Activated CD4-positive, alpha-beta memory T cell treated with anti-CD3 and anti-CD28 coated beads for 36 hours (primary cell): ENCODE measurements at places on chromosomes 3 and 15.

- DNase-seq, result no peak
These were observed 41.5 kb downstream of the RBP2 start for GRCh38 chr3:139434764-139435307.

- DNase-seq, result no peak
These were observed 112.5 kb upstream of the BNIP2 start for GRCh38 chr15:59801649-59802048.

GRCh38 chr3:157549498-157549897 lies 46.3 kb upstream of the VEPH1 start:
- DNase-seq, result no peak

DNA sequence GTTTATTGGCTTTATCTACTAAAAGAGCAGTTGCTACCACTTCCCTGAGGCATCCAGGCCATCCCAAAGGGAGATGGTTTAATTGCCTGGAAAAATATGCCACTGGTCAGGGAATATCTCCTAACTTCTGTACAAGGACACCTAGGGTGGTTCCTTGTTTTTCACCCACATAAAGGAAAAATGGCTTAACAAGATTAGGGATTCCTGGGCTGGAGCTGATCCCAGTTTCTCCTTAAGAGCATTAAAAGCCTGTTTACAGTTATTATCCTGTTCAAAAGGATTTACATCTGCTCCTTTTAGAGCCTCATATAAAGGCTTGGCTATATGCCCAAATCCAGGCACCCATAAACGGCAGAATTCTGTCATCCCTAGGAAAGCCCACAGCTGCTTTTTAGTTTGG lies 70.2 kb upstream of the WNT7A start:
- DNase-seq, result no peak

DNA sequence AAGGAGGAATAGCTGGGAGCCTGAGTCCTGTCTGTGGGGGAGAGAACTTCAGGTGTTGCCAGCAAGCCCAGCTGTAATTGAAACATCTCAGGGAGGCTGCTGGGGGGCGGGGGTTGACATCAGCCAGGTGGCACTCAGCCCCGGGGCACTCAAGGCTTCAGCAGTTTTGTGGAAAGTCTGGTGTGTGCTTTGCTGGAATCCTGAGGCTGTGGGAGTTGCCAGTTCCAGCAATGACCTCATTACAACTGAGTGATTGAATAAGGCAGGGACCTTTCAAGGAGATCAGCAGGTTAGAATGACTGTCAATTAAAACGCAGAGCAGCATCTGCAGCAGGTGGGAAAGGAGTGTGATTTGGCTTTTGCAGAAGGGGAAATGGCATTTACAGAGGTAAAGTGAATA lies 75.7 kb downstream of the FAM43A start:
- no peak for DNase-seq

GRCh38 chr15:83753872-83754493 lies 100.1 kb downstream of the ADAMTSL3 start:
- no peak for DNase-seq

GRCh38 chr3:134797057-134797740 lies 2.1 kb downstream of the EPHB1 start:
- no peak for DNase-seq

- DNase-seq, result no peak
These were observed 64.6 kb downstream of the LYZL4 start for GRCh38 chr3:42345811-42346210.

DNA sequence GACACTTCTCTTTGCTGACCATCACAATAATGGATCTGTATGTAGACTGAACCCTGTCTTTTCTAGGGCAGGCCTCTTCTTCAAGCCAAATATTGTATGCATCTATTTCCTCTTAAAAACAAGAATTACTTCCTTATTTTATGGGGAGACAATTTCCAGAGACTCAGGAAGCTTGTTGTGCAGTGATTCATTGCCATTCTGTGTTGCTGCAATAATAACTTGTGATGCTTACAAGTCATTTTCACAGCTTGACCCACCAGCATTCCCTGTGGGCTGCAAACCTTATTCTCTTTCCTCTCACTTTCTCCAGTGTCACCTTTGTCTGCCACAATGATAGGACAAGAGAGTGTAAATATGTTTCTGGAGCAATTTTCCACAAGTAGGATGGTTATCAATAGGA lies 276.7 kb upstream of the SGO1 start:
- DNase-seq, result no peak

GRCh38 chr3:51721062-51721745 lies 14.3 kb downstream of the GRM2 start:
- DNase-seq, result no peak

GRCh38 chr3:42098171-42098570 lies 7.0 kb downstream of the TRAK1 start:
- no peak for DNase-seq

GRCh38 chr15:70633103-70633831 lies 130.1 kb downstream of the UACA start:
- no peak for DNase-seq

- DNase-seq, result no peak
These were observed 5.1 kb upstream of the MUC13 start for GRCh38 chr3:124939661-124940060.

GRCh38 chr3:65953881-65954733 lies 84.6 kb downstream of the MAGI1 start:
- DNase-seq, result no peak

- no peak for DNase-seq
These were observed 11.8 kb downstream of the TM4SF18 start for GRCh38 chr3:149321640-149322039.
